Stimulated activated CD4-positive, alpha-beta T cell treated with anti-CD3 and anti-CD28 coated beads, Interleukin-4, amount 100 ng/mL, for 24 hours (primary cell): ENCODE measurements at places on chromosomes 7 and 10.

GRCh38 chr10:30098629-30099028 is 39.2 kb upstream of the JCAD start:
- no peak for DNase-seq

- DNase-seq = no peak
These were observed 18.3 kb upstream of the TNRC18 start for GRCh38 chr7:5441840-5442503.

- DNase-seq = no peak
These were observed 153.7 kb downstream of the FAM107B start for GRCh38 chr10:14621037-14621436.

DNA sequence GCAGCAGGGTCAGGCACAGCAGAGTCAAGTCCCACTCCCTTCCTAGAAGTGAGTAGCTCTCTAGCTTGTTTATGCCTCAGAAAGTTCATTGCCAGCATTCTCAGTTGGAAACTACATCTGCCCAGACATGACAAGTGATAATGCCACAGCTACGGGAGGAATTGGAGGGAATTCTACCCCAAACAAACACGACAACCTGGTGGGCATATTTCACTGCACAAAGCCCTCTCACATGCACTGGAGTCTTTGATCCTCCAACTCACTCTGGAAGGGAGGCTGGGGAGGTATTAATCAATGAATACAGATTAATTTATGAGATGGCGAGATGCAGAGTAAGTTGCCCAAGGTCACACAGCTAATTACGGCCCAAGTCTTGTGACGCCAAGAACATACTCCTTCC is 126.0 kb upstream of the MGMT start:
- no peak for DNase-seq

GRCh38 chr7:44282601-44283171 is 42.7 kb downstream of the CAMK2B start:
- DNase-seq = no peak

GRCh38 chr7:158157460-158157859 is 430.2 kb downstream of the PTPRN2 start:
- DNase-seq = no peak

GRCh38 chr10:132204781-132205473 is 18.2 kb downstream of the DPYSL4 start:
- no peak for DNase-seq

- DNase-seq = no peak
These were observed 84.1 kb downstream of the MDFIC start for GRCh38 chr7:115005953-115006352.

GRCh38 chr10:69504576-69505250 is 53.4 kb downstream of the TSPAN15 start:
- no peak for DNase-seq

DNA sequence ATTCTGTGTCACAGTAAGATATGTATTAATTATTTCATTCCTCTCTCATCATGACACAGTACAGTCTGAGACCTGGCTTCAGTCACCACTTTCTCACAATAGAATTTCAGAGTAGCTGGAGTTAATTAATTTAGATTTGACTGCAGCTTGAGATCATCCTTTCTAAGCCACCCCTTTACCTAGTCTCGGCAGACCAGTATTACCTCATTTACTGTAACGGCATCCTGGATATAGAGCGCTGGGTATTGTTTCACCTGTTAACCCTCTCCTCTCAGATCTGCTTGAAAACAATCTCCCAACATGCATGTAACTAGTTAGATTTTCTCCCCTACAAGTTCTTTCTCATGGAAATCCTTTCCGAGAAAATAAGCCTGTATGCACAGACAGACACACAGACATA is 1057.5 kb downstream of the GATA3 start:
- DNase-seq = no peak

- no peak for DNase-seq
These were observed 11.7 kb downstream of the ZYX start for GRCh38 chr7:143392875-143393266.

- no peak for DNase-seq
These were observed 21.4 kb upstream of the ASZ1 start for GRCh38 chr7:117448655-117449054.

- DNase-seq = no peak
These were observed 11.5 kb downstream of the LIPJ start for GRCh38 chr10:88598055-88598454.

GRCh38 chr10:118522791-118523498 is 72.5 kb downstream of the PRLHR start:
- no peak for DNase-seq

GRCh38 chr10:55351431-55351830 is 550.4 kb upstream of the PCDH15 start:
- no peak for DNase-seq

DNA sequence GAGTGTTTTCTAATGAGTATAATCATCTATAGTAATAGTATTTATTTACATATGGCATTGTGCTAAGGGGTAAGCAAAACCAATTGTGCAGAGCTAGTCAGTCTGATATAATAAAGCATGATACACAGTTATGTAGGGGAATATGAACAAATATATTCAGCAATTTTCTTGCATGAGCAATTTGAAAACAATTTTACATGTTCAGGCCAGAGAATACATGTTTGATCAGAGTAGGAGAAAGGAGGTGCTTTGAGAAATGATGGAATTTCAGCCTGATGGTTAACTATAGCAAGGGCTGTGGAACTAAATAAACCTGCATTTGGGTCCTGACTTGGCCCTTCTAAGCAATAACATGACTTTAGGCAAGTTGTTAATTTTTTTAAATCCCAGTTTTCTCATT is 214.5 kb downstream of the TWIST1 start:
- DNase-seq = no peak

- DNase-seq = peak; percentile 65
These were observed 760 bp downstream of the CBX3 start for GRCh38 chr7:26202019-26202990.

- no peak for DNase-seq
These were observed 42.0 kb upstream of the SVIL start for GRCh38 chr10:29676732-29677131.

GRCh38 chr10:124504711-124505110 is 43.1 kb downstream of the LHPP start:
- no peak for DNase-seq
